ENCODE measurements at places on chromosomes 7 and 10.

- peak; percentile 53 for DNase-seq
Measured at GRCh38 chr7:98878365-98879197, at the start of gene TRRAP. TRRAP (plus strand) TSS chr7:98878532; CDS start chr7:98881151, 2,619 bp downstream.

DNA sequence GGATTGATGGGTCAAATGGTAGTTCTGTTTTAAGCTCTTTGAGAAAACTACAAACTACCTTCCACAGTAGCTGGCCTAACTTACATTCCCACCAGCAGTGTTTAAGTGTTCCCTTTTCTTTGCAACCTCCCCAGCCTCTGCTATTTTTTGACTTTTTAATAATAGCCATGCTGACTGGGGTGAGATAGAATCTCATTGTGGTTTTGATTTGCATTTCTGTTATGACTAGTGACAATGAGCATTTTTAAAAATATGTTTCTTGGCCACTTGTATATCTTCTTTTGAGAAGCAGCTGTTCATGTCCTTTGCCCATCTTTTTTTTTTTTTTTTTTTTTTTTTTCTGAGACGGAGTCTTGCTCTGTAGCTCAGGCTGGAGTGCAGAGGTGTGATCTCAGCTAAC, 155.2 kb upstream of the BMPER start:
- DNase-seq = no peak

GRCh38 chr7:66047426-66047825, 28.2 kb upstream of the ASL start:
- DNase-seq = no peak

DNA sequence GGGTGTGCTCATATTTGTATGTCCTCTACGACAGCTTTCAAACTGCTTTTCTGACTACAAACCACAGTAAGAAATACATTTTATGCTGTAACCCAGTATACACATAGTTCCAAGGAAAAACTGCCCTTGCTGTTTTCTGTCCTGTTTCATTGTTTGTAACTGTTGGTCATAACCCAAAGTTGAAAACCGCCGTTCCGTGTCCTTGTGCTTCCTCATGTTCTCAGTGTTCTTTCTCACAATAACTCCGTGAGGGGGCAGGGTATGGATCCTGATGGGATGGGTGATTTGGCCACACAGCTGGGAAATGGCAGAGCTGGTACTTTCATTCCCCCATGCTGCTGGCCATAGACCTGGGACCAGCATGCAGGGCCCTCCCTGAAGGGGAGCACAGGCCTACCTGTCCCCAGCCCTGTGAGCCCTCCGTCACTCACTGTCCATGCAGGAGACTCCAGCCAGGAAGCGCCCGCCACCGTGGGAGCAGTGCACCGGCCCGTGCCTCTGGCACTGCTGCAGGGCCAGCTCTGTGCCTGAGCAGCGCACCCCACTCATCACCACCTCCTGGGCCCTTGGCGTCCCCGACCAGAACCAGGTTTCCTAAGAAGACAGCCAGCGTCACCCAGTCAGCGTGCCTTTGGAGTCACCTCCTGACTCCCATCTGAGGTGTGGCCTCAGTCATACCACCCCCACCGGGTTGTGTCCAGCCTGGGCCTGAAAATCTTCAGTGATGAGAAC, 12.7 kb downstream of the LOXL4 start:
- DNase-seq = no peak

- no peak for DNase-seq
Measured at GRCh38 chr10:118842843-118843624, 88.3 kb upstream of the CACUL1 start.

DNA sequence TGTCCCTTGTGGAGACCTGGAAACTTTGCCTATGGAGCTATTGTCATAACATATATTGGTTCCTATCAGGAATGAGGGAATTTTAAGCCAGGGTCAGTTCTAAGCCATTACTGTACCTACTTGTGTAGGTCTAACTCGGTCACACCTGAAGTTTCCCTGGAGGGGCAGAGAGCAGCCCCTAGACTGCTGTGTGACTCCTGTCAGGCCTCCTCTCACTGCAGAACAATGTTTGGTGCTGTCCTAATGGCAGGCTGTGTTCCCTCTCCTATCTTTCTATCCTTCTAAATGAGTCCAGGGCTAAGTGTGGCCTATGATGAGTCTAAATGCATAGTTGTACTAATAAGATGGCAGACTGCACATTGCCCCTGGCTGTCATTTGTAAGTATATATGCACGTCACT, 14.2 kb downstream of the MBL2 start:
- DNase-seq = no peak

DNA sequence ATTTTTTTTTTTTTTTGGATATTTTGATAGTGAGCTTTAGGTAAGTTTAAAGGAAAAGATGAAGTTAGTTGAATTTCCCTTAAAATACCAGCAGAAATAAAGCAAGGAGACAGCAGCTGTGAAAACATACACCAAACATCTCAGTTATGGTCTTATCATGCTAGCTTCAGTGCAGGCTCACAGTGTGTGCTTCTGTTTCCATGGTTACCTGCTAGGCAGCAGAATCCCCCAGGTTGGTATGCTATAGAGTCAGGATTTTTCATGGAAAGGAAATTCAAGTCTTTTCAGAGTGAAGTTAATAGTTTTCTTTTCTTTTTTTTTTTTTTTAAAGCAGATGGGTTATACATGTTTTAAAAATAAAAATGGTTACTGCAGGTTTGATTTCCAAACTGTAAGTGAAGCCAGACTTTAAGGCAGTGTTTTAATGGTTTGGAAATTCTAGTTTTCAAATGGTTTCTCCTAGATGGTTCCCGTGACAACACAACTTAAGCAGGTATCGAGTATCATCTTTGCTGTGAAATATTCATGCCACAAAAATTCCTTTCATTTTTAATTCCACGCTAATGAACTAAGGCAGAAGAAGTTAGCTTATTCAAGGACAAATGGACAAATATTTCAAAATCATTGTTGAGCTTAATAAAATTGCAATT, 230.9 kb downstream of the BICC1 start:
- DNase-seq = no peak

DNA sequence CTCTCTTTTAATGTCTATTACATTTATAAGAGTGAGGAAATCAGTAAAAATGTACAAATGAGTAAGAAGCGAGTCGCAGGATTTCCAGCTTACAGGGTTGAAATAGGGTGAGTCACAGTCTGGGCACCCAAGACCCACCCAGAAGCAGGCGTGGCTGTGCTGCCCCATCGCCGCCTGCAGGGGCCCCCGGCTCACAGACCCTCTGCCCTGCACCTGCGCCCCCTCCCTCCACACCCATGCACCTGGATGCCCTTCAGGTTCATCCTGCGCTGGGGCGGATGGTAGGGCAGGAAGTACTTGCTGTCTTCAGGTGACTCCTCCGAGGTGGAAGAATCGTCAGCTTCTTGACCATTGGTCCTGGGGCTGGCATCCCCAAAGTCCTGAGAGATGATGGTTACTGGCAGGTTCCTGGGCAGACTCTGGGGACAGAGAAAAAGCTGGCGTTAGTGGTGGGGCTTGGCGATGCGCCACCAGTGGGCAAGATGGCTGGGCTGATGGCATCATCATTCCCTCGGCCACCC, 90.2 kb upstream of the GNA12 start:
- DNase-seq = no peak

Measured in stimulated activated CD8-positive, alpha-beta memory T cell treated with anti-CD3 and anti-CD28 coated beads, Interleukin-4, amount 100 ng/mL, for 1 hour (primary cell).